ENCODE measurements at places on chromosomes 3 and 15. TPM values are rescaled to one million over a fixed set of nuclear protein-coding genes. Genes with fewer than 3 reads are reported as not detected.

NPRL2 gene
- 6.7 TPM for total RNA-seq

IMPG2 gene
- total RNA-seq, result 0.32 TPM

GRCh38 chr3:168796339-168796738 is 700.6 kb upstream of the GOLIM4 start:
- DNase-seq, result no peak

SENP8 gene
- 2.4 TPM for total RNA-seq

DNA sequence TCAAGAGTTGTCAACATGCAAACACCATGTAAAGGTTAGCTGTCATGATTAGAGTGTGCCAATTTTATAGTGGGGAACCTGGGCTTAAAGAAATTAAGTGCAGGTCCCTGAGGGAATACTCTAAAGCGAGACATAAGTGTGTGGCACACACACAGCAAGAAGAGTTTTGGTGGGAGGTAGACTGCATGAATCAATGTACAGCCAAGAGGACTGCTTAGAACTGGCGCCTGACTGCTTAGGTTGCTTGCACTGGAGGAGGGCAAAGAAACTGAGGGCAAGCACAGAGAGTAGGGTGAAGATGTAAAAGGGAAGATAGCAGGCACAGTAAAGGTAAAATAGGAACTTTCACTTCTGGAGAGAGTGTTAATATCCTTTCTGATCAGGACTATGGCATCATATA is 184.9 kb downstream of the SOX2 start:
- DNase-seq, result no peak

- DNase-seq, result no peak
Measured at GRCh38 chr3:122689587-122689986, 8.9 kb downstream of the PARP14 start.

BSN gene
- total RNA-seq, result not detected

DNA sequence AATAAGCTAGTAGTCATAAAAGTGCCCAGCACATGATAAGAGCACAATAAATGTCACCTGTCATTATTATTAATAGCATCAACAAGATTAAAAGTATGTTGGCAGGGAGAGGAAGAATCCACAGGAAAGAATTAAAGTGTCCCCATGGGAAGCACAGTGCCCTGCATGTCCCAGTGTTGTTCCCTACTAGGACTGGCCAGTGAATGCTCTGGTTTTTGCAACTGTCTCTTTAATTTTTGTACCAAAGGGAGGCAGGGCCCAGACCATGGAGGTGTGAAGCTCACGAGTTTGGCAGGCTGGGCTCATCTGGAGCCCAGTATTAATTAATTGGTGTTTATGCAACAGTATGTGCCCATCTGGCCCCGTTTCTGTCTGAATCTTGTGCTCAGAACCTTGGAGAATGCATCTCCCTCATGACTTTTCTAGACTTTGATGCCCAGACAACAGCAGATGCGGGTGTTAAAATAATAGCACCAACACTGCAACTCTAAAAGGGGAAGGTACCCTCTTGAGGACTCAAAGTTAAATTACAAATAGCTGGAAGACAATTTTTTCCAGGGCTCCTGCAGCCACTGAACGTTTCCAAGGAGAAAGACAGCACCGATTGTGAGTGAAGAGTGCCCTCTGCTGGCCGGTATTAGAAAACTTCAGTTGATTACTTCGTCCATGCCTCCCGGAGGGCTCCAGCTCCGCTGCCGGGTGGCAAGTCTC is 71.9 kb upstream of the SPATA12 start:
- peak; percentile 85 for DNase-seq

DNA sequence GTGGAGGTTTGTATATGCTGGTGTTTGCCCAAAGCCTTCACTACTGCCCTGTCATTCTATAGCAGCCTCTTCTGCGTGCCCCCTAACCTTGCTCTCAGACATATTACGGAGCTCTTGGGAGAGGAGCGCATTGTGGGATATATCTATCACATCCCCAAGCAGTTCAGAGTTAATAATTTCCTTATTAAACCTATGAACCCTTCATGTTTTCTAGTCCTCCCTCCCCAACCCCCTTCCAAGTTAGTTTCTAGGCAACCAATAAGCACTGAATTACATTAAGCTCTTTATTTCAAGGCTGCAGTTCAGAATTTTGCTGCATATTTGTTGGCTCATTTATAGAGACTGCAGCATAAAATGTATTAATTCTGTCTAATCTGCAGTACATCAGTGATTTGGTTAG is 57.3 kb upstream of the GRM7 start:
- no peak for DNase-seq

- DNase-seq, result no peak
Measured at GRCh38 chr3:173135059-173135458, 6.0 kb downstream of the SPATA16 start.

DNA sequence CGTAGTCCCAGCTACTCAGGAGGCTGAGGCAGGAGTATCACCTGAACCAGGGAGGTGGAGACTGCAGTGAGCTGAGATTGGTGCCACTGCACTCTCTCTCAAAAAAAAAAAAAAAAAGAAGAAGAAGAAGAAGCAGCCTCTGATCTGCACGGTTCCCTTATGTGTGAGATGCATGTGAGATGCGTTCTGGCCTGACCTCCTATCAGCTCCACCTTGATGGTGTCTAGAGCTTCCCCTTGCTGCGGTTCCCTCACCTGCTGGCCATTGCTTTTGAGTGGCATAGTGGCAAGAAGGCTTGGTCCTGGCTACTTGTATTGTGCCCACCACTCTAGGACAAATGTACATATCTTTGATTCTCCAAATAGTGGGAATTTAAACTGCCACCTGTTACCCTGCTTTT is 49.4 kb upstream of the CFAP161 start:
- no peak for DNase-seq

GRCh38 chr3:111762537-111762936 is 96.5 kb upstream of the PHLDB2 start:
- no peak for DNase-seq

DNA sequence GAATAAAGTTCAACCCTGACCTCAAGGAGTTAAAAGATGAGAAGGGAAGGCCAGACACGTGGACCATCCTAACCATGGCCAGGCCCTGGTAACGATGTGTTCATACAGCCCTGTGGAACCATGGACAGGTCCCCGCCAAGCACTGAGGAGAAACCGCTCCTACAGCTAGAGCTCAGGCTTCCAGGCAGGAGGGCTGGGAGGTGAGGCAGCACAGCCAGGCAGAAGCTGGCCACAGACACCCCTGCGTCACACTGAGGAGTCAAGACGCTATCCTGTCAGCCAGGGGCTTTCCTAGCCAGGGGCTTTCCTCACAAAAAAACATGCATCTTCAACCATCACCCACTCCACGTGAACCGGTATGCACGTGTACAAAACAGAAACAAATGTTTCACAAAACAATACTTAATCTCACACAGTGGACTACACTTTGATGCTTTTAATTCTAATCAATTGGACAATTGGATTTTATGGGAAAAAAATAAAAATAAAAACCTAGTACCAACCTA is 73.2 kb downstream of the TBC1D2B start:
- DNase-seq, result no peak
